ENCODE measurements at places on chromosomes 1 and 21.
A peak's percentile ranks its signal among the peaks of the same experiment; 100 is the strongest.

DNA sequence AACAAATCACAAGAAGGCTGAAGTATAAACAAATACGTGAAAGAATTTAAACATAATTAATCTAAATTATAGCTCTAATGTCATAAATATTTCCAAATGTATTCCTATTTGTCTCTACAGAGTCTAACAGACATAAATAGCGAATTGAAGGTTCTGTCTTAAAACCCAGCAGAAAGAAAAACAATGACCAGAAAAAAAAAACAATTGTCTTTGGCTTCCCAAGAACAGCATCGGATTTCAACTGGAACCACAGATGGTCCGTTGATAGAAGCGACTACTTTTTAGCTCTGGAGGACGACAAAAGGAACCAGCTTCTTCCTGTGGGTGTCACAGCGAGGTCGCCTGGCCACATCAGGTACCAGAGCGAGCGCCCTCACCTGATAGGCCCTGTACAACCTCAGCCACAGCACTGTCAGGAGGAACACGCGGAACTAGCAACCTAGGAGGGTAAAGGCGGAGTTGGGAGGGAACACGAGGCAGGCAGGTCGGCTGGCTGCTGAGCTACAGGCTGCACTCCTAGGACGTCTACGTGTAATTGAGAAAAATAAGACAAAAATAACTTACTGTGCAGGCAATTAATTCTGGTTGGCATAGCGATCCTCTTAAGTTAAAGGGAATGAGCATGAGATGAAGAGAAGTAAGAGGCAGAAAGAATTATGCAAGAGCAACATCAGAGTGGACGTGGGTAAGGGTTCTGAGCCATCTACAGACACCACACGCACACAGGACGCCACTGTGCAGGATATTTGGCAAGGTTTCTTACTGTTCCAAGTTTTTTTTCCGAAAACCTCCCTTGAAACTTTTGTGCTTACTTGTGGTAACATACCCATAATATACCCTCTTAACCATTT lies 16.7 kb upstream of the PRDM15 start:
- DNase-seq: peak; percentile 38

GRCh38 chr1:18304151-18304869 lies 176.4 kb upstream of the KLHDC7A start:
- no peak for DNase-seq

DNA sequence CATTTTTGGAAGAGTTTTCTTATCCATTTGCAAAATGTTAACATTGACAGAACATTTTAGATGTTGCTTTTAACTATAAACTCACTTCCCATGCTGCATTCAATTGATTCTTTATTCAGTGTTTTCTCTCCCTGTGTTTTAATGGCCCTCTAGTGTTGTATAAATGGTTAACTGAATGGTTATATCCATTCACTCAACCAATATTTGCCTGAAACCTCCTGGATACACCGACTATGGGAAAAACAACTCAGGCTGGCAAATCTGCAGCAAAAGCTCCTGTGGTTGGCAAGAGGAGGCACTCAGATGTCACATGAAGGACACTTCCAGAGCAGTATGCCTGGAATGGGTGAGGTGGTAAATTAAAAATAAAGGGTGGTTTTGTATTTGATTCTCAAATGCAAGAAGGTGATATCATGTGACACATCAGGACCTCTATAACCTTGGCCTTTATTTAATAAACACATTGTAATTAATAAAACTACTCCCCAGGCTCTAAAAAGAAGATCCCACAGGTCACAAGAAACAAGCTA lies 107.6 kb downstream of the BCAR3 start:
- no peak for DNase-seq

DNA sequence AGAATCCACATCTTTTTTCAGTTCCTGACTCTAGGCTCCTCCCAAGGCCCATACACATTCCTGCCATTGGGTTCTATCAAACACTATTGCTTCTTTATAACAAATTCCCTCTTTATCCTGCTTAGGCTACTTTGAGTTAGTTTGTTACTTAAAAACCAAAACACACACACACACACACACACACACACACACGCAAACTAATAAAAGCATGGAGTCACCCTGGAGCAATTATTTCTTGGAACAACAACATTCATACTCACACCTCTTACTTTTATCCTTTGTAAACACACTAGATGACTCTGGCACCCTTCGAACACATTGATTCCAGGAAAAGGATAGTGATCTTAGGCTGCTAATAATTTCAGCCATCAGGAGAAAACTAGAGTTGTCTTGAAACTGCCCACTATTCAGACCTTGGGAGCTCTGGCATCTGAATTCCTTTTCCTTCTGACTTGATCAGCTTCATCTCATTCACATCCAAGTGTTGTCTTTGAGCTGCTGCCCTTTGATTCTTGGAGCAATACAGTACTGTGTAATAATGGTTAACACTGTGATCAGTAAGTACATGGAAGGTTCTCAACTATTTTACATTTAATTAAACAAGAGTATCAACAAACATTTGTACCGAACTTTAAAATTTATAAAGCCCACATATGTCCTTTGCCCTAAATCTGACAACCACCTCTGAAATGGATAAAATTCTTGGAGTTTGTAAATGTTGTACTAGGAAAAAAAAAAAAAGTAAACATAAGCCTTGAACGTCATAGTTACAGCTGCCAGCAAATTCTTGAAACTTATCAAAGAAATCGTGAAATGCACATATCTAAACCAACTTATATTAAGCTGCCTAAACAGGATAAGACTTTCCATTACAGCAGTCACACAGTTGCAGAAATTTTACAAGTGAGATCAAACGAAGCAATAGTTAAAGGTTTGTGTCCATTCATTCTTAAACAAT lies 2.8 kb upstream of the SEC22B start:
- no peak for DNase-seq

DNA sequence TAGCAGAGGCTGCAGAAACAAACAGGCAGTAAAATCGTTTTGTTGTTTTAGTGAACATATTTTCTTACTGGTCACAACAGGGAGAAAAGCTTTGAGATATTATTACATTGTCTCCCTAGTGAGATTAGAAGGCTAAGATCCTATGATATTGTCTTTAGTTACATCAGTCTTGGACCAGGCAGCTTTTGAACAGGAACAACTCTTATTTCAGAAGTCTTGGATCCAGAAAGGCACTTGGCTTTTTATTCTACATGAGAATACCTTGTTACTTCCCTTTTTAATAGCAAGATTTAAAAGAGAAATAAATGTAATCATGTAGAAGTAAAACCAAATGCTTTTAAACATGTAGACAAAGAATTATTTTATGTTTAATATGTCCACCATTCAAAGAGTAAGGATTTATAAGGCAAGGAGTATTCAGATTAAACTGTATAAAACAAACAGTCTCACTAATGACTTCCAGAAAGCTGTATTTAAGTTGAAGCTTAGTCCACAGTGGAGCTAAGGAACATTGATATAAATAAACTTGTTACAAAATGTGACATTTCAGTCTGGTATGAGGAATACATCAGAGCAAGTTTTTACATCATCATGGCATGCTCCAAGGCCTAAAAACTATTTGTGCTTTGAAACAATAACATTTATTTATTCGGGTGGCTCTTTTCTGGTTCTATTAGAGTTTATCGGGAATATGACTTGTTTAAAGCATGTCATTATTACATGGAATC lies 72.2 kb downstream of the PHTF1 start:
- DNase-seq: no peak

DNA sequence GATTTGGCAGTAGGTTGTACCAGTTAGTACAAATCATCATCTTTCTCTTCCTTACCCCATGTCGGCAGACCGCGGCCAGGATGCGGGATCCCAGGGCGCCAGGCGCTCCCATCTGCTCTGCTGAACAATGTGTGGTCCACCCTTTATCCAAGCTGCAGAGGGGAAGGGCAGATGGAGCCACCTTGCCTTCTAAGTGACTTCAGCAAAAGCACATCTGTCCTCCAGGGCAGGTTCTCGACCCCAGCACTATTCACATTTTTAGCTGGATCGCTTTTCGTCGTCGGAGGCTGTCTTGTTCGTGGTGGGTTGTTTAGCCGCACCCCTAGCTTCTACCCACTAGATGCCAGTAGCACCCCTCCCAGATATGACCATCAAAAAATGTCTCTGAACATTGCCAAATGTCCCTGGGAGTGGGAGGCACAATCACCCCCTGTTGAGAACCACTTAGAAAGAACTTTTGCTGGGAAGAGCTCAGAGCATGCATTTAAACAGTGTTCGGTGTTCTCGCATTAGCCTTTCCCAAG lies 58.1 kb upstream of the SIM2 start:
- no peak for DNase-seq

DNA sequence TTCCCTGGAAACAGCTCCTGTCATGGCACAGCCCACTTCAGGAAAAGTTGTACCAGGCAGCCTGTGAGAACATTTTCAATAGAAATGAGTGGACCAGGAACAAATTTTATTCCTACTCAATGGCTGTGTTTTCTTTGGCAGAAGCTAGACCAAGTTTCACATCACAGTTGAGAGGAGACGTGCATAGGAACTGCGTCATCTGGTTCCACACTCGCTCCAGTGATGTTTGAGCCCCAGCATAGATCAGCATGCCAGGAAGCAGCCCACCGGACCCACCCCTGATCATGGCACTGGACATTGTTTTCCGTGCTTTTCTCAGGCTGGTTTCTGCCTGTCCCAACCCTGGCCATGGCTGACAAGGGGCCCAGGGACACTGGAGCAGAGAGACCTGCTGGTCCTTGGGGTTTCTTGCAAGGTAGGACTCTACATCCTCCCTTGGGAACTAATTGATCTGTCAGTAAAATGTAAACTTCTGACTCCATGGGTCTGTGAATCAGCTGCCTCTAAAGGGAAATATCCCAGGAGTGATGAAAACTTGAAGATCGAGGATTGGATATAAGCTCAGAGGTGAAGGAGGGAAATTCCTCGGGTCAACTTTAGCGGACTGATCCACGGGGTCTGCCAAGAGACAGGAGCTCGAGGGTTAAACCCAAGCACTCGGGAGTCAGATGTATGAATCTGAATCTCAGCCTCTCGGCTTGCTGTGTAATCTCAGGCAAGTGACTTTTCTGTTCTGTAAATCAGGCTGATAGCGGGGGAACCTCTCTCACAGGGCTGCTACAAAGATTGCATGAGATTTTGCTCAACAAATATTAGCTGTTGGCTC lies 35.7 kb downstream of the NEK2 start:
- no peak for DNase-seq

DNA sequence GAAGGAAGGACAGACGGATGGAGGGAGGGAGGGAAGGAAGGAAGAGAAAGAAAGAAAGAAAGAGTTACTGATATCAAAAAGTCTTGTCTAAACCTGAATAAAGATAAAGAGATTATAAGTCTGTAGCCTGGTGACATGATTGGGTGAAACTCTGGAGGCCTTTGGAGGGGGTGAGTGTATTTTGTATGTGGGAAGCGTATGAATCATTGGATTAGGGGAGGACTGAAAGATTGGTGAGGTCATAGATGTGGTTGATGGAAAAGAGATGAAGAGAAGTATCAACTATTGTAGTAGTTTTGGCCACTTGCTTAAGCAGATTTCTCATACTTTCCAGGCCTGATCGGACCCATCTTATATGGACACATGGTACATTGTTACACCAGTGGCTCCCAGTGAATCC lies 11.5 kb upstream of the KCNJ6 start:
- no peak for DNase-seq

DNA sequence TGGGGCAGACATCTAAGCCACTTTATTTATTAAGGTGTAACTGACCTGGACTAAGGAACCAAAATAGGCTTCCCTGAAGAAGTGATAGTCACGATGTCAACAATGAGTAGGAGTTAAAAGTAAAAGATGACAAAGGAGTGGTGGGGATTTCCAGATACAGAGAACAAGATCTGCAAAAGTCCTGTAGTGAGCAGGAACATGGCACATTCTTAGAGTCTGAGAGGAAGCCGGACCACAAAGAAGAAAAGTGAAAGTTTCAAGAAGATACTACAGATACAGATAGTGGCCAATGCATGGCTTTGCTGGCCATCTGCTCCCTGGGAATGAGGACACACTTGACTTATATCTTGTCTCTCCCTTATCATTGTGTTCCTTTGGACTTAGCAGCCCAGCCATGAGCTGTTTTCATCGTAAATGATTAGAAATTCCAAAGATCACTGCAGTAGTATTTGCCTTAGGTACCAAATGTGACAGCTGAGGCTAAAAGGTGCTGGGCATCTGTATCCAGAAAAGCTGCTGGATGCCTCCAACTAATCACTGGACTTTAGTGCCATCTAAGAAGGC lies 302.4 kb upstream of the NR5A2 start:
- DNase-seq: no peak

Measured in WTC11 (cell line).